Effector memory CD4-positive, alpha-beta T cell (primary cell): ENCODE measurements at places on chromosomes 1 and 21.

DNA sequence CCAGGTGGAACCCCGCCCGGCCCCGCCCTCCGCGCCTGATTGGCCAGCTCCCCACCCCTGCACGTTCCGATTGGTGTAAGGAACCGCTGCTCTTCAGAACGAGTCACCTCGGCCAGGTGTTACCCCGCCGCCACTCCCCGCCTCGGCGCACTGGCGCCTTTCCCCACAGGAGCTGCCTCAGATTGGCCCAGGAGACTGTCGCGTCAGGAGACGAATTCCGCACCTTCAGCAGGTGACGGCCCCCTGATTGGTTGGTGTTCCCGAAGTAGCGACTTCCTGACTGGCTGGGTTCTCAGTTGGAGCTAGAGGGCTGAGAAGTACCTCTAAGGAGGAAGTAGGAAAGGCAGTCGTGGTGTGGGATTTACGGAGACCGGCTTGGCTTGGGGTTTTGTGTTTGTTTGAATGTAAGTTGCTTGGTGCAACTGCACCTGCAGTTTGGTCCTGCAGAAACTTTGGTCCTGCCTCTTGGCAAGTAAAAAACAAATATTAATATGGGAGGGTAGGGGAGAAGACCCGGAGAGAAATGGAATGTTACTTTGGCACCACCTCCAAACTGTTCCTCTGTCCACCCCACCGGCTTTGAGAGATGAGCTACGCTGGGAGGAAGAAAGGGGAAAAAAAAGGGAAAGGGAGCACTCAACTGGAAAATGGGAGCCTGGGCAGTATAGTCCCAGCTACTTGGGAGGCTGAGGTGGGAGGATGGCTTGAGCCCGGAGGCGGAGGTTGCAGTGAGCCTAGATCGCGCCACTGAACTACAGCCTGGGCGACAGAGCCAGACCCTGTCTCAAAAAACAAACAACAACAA, 415 bp upstream of the F11R start:
- peak; percentile 92 for DNase-seq

- no peak for DNase-seq
These were observed at the start of gene GJA8 for GRCh38 chr1:147902253-147902845. Gene GJA8, plus strand, starts transcription at chr1:147902795. Its CDS starts 5,161 bp downstream, at chr1:147907956.

GRCh38 chr1:210143465-210144062, 89.0 kb upstream of the SERTAD4 start:
- DNase-seq: no peak

GRCh38 chr1:178683291-178683690, 41.8 kb upstream of the RALGPS2 start:
- DNase-seq: no peak

DNA sequence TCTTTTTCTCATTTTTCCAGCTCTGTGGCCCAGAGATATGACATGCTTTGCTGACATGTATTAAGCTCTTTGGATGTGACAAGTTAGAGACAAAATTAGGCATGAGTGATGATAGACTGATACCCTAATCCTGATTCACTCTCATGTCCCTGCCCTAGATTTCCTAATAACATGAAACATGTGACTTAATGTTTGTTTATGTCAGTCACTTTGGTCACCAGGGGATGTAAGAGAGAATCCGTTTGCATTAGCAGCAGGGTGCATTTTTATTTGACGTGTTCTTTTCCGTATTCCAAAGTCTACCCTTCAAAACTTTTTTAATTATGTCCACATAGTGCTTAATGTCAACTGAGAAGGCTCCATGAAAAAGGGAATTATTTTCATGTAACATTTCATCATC, 192.4 kb downstream of the HMCN1 start:
- no peak for DNase-seq

DNA sequence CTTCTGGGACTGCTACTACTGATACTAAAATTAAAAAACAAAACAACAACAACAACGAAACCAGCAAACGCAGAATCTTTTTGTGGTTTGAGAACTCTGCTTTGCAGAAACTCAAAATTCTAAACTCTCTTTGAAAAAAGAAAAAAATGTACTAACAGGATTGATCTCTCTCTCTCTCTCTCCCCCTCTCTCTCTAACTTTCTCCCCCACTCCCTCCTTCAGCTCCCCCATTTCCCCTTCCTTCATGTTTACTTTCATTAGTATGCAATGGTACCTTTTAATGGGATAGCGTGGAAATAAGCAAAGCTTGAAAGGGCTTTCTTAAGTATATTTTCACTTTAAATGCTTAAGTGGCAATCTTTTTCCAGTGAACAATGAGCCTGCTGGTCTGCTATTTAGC, 562.6 kb upstream of the ADGRL2 start:
- no peak for DNase-seq
